ENCODE measurements at places on chromosomes 2 and 18. TPM values are rescaled to one million over a fixed set of nuclear protein-coding genes. Genes with fewer than 3 reads are reported as not detected.

SERPINB2 gene
- total RNA-seq, result 67.6 TPM

KCNE4 gene
- total RNA-seq, result 22.2 TPM

IKZF2 gene
- 11.3 TPM for total RNA-seq

MARCO gene
- total RNA-seq, result not detected

PTPN18 gene
- total RNA-seq, result 25.8 TPM

OBSL1 gene
- 90.4 TPM for total RNA-seq

TMEM214 gene
- 71.6 TPM for total RNA-seq

NOSTRIN gene
- 0.81 TPM for total RNA-seq
